ENCODE measurements at places on chromosomes 3 and 15.

DNA sequence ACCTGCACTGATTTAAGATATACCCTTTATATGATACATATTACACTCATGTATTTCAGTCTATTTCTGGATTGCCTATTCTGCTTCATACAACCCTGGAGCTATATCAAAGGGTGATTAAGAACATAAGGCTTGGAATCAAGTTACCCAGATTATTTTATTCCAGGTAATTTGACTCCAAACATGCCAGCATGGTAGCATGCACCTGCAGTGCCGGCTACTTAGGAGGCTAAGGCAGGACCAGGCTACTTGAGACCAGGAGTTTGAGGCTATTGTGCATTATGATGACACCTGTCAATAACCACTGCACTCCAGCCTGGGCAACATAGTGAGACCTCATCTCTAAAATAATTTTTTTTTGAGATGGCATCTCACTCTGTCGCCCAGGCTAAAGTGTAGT is 50.4 kb upstream of the NEO1 start:
- DNase-seq, result no peak

DNA sequence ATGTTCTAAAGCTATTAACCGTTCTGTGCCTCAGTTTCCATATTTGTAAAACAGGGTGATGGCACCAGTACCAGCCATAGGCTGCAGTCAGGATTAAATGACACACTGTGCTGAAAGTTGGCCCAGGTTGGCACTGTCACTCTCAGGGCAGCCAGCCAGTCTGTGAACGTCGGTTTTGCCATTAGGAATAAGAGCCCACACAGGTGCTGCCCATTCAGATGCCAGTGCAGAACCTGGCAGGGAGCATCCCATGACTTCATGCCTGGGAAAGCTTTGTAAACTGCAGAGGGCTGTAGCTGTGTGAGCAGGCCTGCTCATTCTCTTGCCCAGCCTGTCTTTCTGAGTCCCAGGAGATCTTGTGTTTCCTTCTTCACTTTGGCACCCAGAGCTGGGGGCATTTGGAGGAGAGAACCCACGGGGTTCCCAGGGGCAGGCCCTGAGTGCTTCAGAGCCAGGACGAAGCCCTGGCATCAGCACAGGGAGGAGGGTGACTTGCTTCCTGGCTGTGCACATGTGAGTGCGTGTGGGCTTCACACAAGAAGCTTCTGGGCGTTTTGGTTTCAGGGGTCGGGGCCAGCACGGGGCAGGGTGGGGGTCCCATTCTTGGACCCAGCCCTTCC is 46.9 kb downstream of the ZNF710 start:
- DNase-seq, result no peak

GRCh38 chr15:29770796-29771195 is 51.5 kb downstream of the TJP1 start:
- DNase-seq, result no peak

DNA sequence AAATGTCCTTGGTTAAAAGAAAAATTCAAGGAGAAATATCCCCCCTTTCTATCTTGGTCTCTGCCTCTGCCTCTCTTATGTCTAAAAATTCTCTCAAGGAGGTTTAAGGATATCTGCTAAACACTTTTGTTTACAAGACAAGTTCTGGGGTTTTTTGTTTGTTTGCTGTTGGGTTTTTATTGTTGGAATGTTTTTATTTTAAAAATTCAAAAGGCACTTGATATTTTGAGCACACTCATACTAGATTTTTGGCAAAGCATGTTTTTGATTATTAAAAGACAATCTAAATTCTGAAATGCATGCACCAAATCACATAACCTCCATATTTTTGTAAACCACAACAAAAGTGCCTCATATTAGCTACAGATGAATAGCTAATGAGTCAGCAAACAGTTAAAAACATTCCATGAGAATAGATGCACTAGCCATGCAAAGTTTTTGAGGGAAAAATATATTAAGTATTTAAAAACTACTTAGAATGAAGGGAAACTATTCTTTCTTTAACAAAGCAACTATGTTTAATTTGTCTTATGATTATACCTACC is 84.6 kb downstream of the ZBTB20 start:
- DNase-seq, result no peak

GRCh38 chr15:80533790-80534333 is 129.7 kb downstream of the ARNT2 start:
- no peak for DNase-seq

DNA sequence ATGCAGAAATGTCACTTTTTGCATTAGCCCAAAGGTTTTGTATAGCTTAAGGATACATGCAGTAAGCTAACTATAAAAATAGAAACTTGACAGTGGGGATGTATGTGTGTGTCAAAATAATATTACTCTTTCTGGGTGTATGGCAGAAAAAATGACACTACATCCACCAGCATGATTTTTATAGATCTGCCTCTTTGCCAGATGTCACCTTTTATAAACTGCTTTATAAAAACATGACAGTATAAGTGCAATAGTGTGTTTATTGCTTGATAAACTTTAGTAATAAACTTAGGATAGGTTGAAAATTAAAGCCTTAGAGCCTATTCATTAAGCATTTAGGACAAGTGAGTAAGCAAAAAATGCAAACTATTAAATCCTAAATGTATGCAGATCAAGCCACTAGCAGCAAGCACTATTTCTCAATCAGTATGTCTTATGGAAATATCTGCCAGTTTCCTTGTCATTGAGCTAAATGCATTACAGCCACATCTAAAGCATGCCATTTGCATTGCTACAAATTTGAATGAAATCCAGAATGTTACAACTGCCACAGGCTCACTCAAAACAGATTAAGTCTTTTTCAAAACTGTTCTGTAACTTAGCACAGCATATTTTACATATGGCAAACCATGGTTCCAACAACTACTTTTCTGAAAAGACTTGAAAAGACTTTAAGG is 935.0 kb downstream of the FHIT start:
- no peak for DNase-seq

DNA sequence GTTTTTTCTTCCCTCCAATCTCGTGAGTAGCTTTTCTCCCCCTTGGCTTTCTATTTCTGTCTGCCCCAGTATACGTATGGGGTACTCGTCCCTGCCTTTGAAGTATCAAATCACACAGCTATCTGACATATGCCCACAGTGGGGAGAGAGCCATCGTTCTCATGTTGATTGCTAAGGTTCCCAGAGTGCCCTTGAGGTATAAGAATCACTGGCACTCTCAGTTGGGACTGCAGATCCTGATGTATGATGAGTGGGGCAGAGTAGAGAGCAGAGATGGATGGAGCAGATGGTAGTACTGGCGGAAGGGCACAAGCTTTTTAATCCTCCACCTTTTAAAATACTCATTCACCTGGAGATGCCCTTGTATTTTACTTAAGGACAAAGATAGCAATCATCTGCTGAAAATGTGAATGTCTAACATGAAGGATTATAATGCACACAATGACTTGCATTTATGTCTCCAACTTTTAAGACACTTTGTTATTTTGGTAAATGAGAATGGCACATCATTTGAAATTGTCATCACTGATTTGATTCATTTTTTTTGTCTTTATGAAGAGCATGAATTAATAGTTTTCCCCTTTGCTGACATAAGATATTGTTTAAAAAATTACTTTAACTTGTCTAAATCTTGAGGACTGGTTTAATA is 239.6 kb downstream of the NR1D2 start:
- DNase-seq, result no peak

DNA sequence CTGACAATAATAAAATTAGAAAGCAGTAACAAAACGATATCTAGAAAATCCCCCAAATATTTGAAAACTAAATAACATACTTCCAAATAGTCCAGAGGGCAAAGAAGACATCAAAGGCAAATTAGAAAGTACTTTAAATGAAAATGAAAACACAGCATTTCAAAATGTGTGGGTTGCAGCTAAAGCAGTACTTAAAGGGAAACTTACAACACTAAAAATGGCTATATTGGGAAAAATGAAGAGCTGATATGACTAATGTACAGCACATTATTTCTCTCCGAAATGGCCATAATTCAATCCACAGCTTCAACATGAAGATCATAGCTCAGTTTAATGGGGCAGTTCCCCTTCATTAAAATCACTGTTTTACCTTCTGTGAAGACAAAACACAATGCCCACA is 71.9 kb downstream of the FBXL22 start:
- DNase-seq, result no peak

DNA sequence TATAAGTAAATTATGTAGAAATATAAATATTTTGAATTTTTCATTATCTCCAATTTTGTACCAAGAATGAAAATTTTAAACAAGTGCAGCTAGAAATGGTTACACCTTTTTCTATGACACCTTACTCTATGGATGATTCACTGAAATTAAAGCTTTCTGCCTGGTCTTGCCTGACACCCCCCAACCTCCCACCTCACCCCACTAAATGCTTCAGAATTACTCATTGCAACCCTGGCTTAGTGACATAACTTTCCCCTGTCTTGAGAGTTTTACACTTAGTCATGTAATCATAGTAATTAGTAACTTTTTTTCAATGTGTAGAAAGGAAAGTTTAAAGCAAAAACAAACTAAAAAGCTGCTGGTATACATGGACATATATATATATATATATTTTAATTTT is 42.0 kb upstream of the MEIS2 start:
- no peak for DNase-seq

DNA sequence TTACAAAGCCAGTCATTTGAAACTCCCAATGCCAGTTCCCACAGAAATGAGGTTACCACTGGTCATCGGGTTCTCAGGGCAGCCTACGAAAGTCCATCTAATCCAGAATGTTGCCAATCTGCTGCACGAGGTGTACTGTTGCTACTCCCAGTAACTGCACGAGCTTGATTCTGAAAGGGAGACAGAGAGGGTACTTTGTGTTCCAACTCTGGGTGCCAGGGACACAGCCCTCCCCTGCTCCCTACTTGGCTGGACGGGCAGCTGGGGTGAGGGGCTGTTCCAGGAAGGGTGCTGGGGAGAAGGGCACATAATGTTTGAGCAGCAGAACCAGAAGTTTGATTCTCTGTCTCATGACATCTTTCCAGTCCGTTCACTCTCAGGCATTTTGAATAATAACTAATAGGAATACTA is 27.1 kb upstream of the OSBPL11 start:
- DNase-seq, result no peak

DNA sequence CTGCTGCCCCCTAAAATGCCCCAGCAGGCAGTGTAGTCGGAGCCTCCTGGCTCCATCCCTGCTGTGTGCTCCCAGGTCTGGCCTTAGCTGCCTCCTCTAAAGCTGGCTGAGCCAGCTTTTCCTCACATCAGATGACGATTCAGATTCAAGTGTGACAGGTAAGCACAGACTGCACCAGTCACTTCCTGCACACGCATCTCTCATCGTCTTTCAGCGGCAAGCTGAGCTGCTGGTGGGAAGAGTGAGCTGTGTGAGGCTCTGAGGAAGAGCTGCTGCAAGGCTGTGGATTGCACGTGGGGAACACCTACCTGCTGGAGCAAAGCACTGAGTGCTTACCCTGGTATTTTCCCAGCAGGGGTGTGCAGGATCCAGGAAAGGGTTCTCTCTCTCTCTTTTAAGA is 88.4 kb upstream of the RPL32 start:
- DNase-seq, result no peak

- DNase-seq, result no peak
Measured at GRCh38 chr3:40971191-40972168, 227.8 kb upstream of the CTNNB1 start.

DNA sequence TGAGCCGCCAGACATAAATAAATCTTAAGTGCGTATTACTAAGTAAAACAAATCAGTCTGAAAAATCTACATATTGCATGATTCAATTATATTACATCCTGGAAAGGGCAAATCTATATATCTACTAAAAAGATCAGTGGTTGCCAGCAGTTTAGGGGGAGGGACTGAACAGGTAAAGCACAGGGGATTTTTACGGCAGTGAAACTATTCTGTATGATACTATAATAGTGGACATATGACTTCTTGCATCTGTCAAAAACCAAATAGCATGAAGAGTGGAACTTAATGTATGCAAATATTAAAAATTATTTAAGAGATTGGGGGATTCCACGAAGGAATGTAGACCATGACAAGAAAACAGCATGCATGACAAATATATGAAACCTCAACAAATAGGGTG is 111.6 kb downstream of the MYO9A start:
- no peak for DNase-seq

- no peak for DNase-seq
Measured at GRCh38 chr3:117932441-117932840, 1102.2 kb downstream of the IGSF11 start.

- DNase-seq, result no peak
Measured at GRCh38 chr3:138241676-138242075, 54.6 kb downstream of the ARMC8 start.

- no peak for DNase-seq
Measured at GRCh38 chr3:76754247-76754646, 285.7 kb upstream of the ROBO2 start.

DNA sequence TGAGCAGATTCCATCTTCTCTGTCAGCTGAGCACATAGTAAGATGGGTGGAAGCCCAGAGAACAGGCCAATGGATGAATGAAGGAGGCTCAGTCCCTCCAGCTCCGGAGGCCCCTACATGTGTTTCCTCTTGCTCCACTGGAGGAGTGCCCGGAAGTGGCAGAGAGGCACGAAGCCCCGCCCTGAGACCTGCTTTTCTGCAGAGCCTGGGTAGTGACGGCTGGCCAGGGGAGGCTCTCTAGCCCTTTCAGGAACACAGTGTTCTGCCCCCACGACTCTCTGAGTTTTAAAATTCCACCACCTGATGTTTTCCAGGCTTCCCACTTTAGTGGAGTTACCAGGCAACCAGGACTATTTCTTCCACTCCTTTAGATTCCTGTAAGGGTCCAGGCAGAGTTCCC is 149.4 kb upstream of the SLC6A11 start:
- DNase-seq, result no peak

DNA sequence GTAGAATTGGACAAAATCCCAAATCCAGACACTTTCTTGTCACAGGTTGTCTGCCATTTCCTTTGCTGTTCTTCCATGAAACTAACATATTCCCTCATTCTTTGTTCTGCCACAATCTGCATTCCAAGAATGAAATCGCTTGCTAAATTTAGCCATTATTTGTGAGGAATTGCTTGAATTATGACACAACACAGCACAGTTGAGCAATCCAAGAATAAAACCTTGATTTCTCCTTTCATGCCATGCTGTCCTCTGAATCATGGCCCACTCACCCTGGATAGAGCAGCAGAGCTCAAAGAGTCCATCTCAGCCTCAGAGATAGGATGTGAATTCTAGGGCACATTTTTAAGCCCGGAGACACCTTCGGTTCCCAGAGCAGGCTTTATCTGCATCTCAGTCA is 35.2 kb upstream of the GREM1 start:
- no peak for DNase-seq

DNA sequence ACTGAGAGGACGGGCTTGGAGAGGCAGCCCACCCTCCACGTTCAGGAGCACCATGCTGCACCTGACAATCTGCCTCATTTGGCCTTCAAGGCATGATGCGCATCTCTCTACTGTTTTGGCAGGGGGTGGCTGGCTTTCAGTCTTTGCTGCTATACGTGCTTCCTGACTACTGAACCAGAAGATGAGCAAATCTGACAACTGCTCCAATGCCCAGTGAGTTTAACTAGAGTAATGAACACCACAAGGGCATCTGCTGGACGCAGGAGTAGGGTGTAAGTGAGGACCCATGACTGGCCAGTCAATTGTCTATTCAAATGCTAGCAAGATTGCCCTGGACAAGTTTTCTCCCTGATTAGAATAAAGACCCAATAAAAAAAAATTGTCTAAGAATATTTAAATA is 335.7 kb downstream of the MAGI1 start:
- no peak for DNase-seq
